Stimulated activated naive CD4-positive, alpha-beta T cell (primary cell): ENCODE measurements at places on chromosomes 2 and 18.

- DNase-seq = no peak
Observed at GRCh38 chr2:66021296-66021695, 413.6 kb upstream of the MEIS1 start.

GRCh38 chr2:231133365-231134099 lies 8.7 kb upstream of the HTR2B start:
- no peak for DNase-seq

DNA sequence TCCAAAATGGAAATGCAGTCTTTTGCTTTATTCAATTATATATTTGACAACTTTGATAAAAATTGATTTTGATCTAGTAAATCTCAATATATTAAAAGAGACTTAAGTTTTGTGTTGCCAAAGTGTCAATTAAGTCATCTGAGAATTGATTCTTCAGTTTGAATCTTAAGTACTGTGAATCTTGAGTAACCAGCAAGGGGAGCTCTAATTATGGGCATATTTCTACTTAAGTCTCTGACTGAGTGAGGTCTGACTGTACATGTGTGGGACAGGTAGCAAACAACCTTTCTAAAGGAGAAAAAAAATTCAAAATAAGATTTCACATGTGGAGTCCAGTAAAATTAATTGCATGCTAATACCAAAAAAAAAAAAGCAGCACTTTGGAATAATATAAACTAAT lies 503.7 kb upstream of the SLC8A1 start:
- DNase-seq = no peak

DNA sequence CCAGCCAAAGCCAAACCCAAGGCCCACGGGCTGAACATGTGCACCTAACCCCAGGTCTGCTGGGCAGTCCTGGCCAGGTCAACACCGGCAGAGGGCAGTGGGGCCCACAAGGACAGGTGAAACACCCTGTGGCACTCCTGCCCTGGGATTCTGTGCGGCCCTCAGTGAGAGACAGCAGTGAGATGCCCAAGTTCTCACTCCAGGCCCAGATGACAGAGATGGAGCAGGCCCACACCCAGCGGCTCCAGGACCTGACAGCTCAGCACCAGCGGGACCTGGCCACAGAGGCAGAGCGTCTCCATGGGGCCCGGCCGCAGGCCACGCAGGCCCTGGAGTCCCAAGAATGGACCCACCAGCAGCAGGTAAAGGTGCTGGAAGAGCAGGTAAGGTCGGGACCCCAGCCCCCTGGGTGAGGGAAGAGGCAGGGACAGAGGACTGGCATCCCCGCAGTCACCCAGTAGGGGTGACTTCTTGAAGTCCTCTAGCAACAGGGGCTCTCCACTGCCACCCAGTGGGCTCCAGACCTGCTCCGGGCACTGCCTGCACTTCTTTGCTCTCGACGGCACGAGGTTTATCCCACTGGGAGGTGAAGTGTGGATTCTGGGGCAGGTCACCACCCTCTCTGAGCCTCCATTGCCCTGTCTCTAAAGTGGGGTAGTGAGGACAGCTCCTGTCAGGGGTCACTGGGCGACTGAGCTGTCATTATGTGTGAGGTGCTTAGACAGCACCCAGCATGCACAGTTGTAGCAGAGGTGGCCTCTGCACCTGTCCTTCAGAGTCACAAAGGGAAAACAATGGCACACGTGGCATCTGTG lies 8.8 kb upstream of the SNED1 start:
- DNase-seq = no peak

GRCh38 chr2:150517951-150518680 lies 30.6 kb upstream of the RND3 start:
- DNase-seq = no peak

DNA sequence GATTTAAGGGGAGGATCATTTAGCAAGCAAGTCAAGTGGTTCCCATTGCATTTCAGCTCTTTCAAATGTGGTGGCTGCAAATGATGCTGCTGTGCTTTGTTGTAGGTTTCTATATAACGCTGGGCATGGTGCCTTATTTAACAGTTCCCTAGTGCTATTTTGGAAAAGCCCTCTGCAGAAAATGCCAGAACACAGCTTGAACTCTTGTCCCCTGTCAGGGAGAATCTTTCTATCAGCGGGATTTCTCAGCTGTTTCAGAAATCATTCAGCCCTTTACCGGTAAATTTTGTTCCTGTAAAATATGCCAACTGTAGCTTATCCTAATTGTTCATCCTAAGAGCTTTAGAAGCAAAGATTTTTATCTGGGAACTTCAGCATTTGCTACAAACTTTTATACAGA lies 77.8 kb upstream of the DTNA start:
- no peak for DNase-seq
